ENCODE measurements at places on chromosomes 4 and X. TPM values are rescaled to one million over a fixed set of nuclear protein-coding genes. Genes with fewer than 3 reads are reported as not detected.

GRCh38 chr4:113024388-113024787, 25.1 kb upstream of the ANK2 start:
- no peak overlapping the region for H3K4me3 ChIP-seq
- H3K27ac ChIP-seq, result no peak overlapping the region
- no peak for DNase-seq
- no peaks in the 10 kb centered on the region for H3K4me1 ChIP-seq
- H3K27me3 ChIP-seq, result no peaks in the 10 kb centered on the region

TBX22 gene
- total RNA-seq, result not detected

- peaks cover 4% of the 10 kb centered on the region for H3K4me1 ChIP-seq
- no peaks in the 10 kb centered on the region for H3K36me3 ChIP-seq
- H3K4me3 ChIP-seq, result peak overlapping the region; percentile 55
- H3K27ac ChIP-seq, result peak overlapping the region; percentile 82
- no peaks in the 10 kb centered on the region for H3K27me3 ChIP-seq
- peak; percentile 87 for DNase-seq
Measured at GRCh38 chr4:72567821-72568675, 973 bp downstream of the ADAMTS3 start.

CYTL1 gene
- total RNA-seq, result 3.1 TPM

DNA sequence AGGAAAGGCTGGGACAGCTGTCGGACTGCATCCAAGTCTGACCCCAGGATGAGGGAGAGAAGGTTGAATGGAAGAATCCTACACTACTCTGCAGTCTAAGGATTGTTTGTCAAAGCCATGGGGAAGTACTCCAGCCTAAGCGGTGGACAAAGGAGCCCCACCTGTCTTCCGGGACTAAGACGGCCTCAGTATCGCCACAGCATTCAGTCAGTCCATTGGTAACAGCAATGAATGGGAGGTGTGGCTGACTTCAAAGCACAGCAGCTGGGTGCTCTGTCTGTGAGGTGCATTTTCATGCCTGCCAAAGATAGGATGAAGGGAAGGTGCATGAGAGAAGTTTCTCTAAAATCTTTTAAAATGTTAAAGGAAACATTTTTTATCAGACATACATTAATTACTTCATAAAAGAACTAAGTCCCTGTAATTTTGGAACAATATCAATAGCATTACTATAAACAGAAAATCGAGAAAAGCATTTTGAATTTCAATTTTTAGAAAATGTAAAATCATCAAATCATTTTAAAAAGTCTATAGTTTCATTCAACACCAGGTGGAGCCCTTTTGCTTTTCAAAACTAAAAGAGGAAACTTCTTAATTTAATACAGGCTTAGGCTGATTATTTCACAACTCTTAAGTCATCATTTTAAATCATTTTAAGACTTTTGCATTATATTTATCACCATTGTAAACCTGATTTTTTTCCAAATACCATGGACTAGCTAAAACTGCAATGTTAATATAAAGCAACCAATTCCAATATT, 27.6 kb upstream of the INTU start:
- no peaks in the 10 kb centered on the region for H3K27me3 ChIP-seq
- H3K4me3 ChIP-seq, result no peak overlapping the region
- no peak for DNase-seq
- no peaks in the 10 kb centered on the region for H3K36me3 ChIP-seq
- no peak overlapping the region for H3K27ac ChIP-seq
- no peaks in the 10 kb centered on the region for H3K4me1 ChIP-seq

USP9X gene
- 64.2 TPM for total RNA-seq

- H3K36me3 ChIP-seq, result no peaks in the 10 kb centered on the region
- H3K4me3 ChIP-seq, result no peak overlapping the region
- no peaks in the 10 kb centered on the region for H3K4me1 ChIP-seq
- H3K27me3 ChIP-seq, result no peaks in the 10 kb centered on the region
- H3K27ac ChIP-seq, result no peak overlapping the region
Measured at GRCh38 chrX:1946974-1947373, 332.1 kb downstream of the ASMT start.
